ENCODE measurements at places on chromosomes 6 and 20.

GRCh38 chr6:156777577-156778453 lies 637 bp downstream of the ARID1B start:
- peak; percentile 55 for DNase-seq

DNA sequence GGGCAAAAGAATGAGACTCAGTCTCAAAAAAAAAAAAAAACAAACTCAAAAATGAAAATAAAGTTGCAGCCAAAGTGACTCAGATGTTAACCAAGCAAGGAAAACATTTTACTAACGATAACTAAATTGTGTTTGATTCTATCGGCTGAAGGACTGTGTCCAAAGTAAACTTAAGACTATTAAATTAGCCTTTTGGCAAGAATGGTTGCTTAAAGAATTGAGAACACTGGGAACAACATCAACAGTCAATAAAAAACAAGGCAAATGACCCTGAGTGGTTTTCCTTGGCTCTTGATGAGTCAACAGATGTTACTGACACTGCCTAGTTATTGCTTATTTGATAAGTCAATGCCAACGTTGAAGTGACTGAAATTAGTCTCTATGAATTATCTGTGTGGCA lies 36.7 kb downstream of the POU3F2 start:
- DNase-seq = no peak

DNA sequence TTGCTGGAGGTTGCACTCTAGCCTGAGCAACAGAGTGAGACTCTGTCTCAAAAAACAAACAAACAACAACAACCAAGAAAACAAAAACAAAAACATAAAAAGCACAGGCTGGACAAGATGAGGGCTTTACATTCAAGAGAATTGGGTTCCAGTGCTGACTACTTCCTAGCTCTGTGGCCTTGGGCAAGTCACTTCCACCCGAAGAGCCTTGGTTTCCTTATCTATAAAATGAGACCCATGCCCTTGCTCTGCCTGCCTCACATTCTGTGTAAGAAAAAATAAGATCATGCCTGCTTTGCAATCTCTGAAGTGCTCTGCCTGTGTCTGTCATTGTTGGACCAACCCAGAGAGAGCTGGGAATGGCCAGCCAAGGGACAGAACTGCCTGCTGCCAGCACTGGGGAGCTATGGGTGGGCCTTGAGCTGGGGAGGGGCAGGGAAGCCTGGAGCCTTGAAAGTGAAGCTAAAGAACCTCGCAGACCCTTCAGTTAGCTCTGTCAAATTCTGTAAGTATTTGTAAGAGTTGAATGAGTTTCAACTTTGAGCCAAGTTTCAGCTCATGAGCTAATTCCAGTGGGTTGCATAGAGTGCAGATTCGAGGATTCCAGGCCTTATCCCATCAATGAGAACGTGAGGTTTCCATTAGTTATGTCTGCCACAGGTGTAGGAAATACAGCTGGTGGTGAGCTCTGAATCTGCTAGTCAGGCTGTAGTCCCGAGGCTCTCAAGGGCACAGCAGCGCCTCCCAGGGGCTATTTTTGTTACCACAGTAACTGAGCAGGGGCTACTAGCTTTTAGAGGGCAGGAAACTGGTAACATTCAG lies 93.2 kb downstream of the DLGAP4 start:
- DNase-seq = peak; percentile 77

DNA sequence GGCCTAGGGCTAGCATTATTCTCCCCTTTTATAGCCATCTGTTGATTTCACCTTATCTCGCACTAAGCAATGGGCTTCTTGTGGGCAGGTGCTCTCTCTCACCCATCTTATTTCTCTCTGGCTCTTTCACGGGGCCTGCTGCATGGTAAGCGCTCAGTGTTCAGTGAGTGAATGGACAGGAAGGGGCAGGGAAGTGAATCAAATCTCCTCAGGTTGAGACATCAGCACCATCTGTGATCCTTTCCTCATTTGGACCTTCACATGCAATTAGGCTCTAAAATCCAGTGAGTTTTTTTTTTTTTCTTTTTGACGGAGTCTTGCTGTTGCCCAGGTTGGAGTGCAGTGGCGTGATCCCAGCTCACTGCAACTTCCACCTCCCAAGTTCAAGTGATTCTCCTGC lies 76.5 kb upstream of the EZR start:
- DNase-seq = no peak

GRCh38 chr20:48631114-48632016 lies 196.4 kb downstream of the PREX1 start:
- DNase-seq = no peak

- DNase-seq = no peak
Observed at GRCh38 chr6:144098993-144099392, 3.6 kb upstream of the SF3B5 start.

- DNase-seq = peak; percentile 59
Observed at GRCh38 chr20:53890443-53891305, 179.7 kb downstream of the BCAS1 start.

DNA sequence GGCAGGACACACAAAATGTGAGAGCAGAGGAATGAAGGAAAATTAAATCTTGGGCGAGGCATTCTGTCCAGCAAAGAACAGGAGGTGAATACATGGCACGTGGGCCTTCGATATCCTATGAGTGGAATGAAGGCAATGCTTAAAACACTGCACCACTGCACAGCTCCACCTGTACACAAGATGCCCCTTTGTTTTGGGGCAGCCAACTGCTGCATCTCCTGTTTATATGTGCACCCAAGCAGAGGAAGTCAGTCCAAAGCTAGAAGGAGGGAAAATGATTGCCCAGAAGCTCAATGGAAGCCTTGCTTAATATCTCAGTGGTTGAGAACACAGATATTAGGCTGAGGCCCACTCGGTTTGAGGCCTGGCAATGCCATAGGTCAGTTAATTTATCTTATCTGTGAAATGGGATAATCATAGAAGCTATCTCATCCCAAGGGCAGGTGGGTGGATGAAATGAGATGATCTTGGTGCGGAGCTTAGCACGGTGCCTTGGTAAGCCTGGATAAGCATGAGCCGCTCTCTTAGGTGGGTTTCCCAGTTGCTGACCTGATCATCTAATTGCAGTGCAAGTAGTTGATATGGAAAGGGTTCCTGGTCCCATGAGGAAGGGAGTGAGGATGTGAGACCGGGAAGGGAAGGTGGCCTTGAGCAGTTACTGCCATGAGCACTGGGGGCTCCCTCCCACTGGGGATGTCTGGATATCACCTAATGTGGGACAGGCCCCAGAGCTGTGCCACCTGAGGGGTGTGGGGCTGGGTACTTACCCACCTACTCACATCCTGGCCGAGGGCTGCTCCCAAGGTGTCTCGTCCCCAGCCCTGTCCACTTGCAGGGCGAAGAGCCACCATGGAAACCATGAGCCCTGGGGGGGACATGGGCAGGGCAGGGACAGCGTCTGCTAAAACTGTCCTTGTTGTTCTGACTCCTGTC lies 9.9 kb downstream of the BANF2 start:
- no peak for DNase-seq

DNA sequence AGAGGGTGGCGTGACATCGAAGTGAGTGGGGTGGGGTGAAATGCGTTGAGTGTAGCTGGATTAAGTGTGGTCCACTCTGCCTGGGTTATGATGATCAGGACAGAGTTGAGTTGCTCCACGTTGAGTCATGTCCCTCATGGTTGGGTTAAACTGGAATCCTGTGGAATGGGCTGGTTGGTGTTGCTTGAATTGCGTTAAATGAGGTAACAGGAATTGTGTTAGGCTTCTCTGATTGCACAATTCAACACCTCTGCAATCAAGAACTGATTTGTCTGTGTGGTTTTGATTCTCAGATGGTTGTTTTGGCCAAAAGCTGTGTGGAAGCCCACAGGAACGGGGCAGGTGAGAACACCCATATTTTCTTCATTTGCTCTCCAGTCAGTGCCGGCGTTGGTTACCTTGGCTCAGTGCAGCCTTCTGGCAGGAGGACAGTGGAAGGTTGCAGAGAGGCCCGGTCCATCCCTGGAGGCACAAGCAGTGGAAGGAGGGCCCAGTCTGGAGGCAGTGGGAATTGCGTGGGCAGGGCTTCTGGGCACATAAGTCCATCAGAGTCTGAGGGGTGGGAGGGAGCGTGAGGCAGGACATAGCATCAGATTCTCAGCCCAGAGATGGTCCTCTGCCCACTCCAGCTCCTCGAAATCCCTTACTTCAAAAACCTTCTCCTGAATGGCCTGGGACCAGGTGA lies 11.6 kb downstream of the NOTCH4 start:
- DNase-seq = no peak

GRCh38 chr20:32544893-32545840 lies 40.0 kb downstream of the NOL4L start:
- DNase-seq = no peak

All from Calu3 (cell line).